ENCODE measurements at places on chromosomes 12 and 14. TPM values are rescaled to one million over a fixed set of nuclear protein-coding genes. Genes with fewer than 3 reads are reported as not detected.

GRCh38 chr12:26046906-26047305, 77.9 kb downstream of the BHLHE41 start:
- DNase-seq: no peak

Gene DPPA3
- total RNA-seq: not detected

DNA sequence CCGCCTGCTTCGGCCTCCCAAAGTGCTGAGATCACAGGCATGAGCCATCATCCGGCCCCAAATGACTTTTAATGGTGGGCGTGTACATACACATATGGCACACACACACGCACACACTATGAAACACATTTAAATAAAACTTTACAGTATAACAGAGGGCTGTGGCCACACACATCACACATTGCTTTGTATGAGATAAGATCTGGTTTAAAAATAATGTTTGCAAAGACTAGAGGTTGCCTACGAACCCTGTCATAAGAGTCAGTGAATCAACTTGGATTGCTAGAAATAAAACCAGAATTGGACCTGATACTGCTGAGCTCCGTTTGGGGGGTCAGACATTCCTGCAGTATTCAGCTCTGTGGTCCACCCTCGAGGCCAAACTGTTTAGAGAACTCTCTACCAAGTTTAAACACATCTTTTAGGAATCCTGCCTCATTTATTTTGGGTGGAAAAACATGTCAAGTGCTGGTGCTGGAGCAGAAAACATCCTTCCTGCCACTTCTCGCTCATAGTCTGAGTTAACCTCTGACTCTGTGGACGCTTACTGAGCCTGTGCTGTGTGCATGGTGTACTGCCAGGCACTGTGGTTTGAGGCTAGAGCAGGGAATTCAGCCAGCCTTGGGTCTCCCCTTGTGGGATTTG, 47.8 kb upstream of the EML1 start:
- DNase-seq: no peak

DNA sequence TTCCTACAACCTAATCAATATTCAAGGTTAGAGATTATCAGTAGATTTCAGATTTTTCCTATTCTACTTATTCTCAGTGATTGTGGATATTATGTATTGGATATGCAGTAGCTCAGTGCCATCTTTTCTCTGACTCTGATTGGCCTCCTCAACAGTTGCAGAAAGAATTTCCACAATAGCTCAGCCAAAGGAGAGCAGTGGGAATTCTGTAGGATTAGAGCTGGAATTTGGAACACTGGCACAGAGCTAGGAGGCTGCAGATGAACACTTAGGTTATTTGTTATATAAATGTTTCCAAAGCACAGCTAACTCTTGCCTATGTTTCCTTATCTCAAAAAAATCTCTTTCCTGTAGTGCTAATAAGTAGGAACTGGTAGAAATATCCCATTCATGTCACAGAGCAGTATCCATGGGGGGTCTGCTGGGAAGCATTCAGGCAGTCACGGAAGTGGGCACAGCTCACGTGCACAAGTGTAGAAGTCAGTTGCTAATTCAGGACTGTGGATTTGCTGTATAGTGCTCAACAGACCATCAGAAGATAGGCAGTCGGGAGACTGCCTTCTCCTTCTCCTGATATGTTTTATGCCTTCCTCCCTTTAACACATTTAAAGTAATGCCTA, 116.2 kb upstream of the TMEM260 start:
- no peak for DNase-seq

GRCh38 chr14:88551980-88552431, 2.8 kb downstream of the PTPN21 start:
- DNase-seq: peak; percentile 25

Measured in mucosa of gallbladder (tissue), 1 donor.